Common myeloid progenitor, CD34-positive (primary cell): ENCODE measurements at places on chromosomes 1 and 21.
A peak's percentile ranks its signal among the peaks of the same experiment; 100 is the strongest.

- peaks cover 12% of the 10 kb centered on the region for H3K4me1 ChIP-seq
- peak; percentile 22 for DNase-seq
- H3K36me3 ChIP-seq = no peaks in the 10 kb centered on the region
These were observed 993 bp downstream of the SYPL2 start for GRCh38 chr1:109467301-109467777.

DNA sequence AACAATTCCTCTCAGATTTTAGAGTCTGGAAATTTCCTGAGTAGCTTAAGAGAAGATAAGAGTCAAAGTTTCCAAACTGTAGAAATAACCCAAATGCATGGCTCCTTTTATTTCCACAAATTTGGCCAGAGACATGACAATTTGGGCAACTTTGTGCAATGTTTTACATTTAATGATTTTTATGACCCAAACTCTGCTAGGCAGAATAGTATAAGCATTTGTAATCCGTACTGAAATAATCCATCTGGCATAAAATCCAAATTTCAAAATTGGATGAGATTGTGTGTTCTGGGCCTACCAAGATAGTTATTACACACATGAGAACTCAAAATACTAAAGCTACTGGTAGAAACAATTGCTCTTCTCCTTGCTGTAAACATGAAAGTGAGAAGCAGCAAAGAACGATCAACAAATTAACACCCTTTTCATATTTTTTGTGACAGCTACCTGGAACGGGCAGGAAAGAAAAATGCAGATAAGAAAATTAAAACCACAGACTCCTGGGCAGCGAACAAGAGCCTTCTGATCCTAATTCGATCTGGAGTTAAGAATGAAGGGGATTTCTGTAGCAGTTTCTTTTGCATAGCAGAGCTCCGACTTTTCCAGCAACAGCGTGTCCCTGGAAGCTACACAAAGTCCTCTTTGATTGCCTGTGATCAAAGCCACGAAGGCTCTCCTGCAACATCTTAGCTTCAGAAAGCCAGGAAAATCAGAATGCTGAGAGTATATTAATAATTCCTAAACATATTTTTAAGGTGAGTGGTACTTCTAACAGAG is 191.2 kb downstream of the GRIK1 start:
- no peak overlapping the region for H3K4me3 ChIP-seq
- no peaks in the 10 kb centered on the region for H3K4me1 ChIP-seq
- no peak overlapping the region for H3K27ac ChIP-seq
- no peak for DNase-seq
- H3K36me3 ChIP-seq = no peaks in the 10 kb centered on the region
- no peaks in the 10 kb centered on the region for H3K27me3 ChIP-seq

DNA sequence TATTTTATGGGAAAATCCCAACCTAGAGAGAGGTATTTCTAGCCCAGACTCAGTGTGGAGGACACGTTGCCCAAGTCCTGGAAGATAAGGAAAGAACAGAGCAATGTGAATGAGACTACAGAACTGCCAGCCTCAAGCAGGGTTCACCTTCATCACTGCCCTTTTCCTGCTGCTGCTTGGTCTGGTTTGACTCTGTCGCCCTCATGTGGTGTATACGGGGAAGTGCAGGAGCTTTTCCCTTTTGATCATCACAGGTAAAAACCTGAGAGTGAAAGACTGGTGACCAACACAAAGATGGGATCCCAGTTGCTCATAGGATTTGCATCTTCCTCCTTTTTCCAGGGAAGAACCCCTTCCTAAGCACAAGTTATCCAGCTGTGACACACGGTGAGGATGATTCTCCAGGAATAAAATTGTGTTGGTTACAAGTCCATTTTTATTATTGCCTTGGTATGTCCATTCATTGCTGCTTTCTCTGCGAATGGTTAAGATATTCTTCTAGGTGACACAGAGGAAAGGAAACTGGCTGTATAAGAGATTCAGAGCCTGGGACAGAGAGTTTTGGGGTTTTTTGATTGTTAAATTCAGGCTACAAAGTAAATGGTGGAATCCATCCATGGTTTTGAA is 89.5 kb upstream of the CD53 start:
- no peak overlapping the region for H3K27ac ChIP-seq
- peak; percentile 79 for DNase-seq
- H3K4me3 ChIP-seq = no peak overlapping the region
- no peaks in the 10 kb centered on the region for H3K36me3 ChIP-seq
- peaks cover 37% of the 10 kb centered on the region for H3K4me1 ChIP-seq
- no peaks in the 10 kb centered on the region for H3K27me3 ChIP-seq

DNA sequence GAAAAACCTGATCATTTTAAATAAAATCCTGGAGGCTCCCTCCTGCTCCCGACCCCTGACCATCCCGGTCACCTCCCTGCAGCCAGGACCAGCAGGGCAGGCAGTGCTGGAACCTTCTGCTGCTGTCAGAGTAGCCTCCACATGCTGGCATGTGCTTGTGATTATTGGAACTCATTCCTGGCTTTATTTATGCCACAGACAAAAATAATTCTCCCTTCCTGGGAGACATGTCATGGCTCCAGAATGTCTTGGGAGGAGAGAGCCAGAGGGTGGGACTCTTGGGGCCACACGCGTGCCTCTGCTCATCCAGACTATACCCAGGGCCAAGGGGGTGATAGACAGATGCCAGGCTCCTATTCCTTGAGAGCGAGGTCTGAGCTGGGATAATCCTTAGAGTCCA is 183.6 kb upstream of the RAB4A start:
- H3K4me1 ChIP-seq = no peaks in the 10 kb centered on the region
- DNase-seq = no peak
- no peak overlapping the region for H3K27ac ChIP-seq
- H3K4me3 ChIP-seq = no peak overlapping the region

DNA sequence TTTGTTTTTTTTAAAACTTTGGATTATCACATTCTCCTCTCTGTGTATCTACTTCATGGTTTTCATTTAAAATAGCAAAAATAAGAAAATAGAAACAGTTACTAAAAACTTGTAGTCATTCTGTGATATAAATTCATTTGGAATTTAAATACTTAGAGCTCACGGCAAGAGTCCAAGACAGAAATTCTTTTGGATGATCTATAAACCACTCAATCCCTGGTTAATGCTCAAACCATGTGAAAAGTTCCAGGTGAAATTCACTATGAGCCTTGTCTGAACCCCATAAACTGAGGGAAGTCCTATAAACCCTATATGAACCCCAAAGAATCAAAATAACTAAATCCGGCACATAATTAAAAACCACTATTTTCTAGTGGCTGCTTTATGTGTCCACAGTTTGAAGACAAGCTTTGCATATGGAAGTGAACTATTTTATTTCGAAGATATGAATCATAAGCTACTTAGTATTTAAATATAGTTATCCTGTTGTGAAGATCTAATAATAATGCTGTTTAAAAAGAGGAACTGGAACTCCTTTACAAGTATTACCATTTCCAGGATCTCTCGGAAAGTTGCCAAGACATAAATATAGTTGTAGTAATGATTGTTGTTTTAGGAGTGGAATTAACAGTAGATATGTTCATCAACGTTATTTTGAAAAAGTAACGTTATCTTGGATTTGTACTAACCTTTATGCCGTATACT is 163.5 kb downstream of the NFIA start:
- no peak for DNase-seq
- no peaks in the 10 kb centered on the region for H3K36me3 ChIP-seq
- H3K27me3 ChIP-seq = no peaks in the 10 kb centered on the region
- H3K4me1 ChIP-seq = peaks cover 6% of the 10 kb centered on the region

GRCh38 chr1:89166705-89167104 is 9.1 kb downstream of the GBP7 start:
- no peak overlapping the region for H3K4me3 ChIP-seq
- no peaks in the 10 kb centered on the region for H3K27me3 ChIP-seq
- H3K4me1 ChIP-seq = no peaks in the 10 kb centered on the region
- peak; percentile 2 for DNase-seq

DNA sequence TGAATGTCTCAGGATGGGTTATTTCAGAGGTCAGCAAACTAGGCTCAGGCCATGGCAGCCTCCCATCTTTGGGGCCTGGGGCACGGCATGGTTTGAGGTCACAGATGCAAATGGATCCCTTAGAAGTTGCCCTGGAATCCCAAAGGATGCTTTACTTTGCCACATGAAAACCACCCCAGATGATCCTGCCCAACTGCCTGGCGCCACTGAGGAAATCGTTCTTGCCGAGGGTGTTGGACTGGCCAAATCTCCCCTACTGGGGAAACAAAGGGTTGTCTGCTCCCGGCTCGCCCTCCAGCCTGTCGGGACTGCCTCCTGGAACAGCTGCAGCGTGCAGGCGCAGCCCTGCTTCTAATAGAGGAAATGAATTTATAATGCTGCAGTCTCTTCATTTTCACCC is 173.0 kb upstream of the LMO4 start:
- no peaks in the 10 kb centered on the region for H3K36me3 ChIP-seq
- H3K27ac ChIP-seq = no peak overlapping the region
- no peaks in the 10 kb centered on the region for H3K27me3 ChIP-seq
- H3K4me3 ChIP-seq = no peak overlapping the region

DNA sequence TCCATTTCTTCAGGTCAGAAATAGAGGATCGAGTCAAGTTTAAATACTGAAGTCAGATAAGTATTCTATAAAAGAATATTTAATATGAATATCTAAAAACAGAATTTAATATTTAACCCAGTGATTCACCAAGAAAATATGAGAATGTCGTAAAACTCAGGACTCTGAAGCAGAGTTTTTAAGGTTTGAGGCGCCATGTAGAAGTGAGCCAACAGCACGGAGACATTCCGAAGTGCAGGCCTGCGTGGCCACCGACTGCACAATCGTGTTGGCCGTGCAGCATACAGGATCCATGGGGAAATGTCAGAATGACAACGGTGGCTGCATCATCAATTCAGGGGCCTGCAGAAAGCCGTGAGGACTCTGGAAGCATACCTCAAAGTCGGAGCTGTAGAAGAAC is 23.4 kb downstream of the MRAP start:
- H3K4me1 ChIP-seq = no peaks in the 10 kb centered on the region
- H3K27me3 ChIP-seq = no peaks in the 10 kb centered on the region
- H3K36me3 ChIP-seq = peaks cover 19% of the 10 kb centered on the region
- DNase-seq = no peak
- H3K4me3 ChIP-seq = no peak overlapping the region
- no peak overlapping the region for H3K27ac ChIP-seq

- no peaks in the 10 kb centered on the region for H3K36me3 ChIP-seq
- DNase-seq = no peak
- H3K27me3 ChIP-seq = peaks cover 2% of the 10 kb centered on the region
- no peak overlapping the region for H3K27ac ChIP-seq
These were observed 35.4 kb upstream of the HEATR1 start for GRCh38 chr1:236639686-236640085.

DNA sequence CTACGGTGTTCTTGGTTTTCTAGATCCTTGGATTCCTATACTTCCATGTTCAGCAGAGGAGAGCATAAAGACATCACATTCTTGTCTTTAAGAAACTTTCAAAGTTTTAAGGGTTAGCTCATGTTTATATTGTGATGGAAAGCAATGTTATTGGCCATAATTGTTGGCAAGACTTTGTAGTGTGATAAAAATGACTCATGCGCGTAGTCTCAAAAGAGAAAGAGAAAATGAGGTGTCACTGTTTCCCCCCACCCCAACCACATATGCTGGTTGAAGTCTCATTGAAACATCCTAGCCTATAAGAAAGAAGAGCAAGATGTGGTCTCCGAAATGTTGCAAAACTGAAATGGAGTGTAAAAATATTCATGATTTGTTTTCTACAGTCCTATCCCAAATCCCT is 348.8 kb downstream of the PTBP2 start:
- H3K36me3 ChIP-seq = no peaks in the 10 kb centered on the region
- H3K4me1 ChIP-seq = no peaks in the 10 kb centered on the region
- H3K27ac ChIP-seq = no peak overlapping the region
- peak; percentile 14 for DNase-seq
